ENCODE measurements at places on chromosomes 11 and 22.

DNA sequence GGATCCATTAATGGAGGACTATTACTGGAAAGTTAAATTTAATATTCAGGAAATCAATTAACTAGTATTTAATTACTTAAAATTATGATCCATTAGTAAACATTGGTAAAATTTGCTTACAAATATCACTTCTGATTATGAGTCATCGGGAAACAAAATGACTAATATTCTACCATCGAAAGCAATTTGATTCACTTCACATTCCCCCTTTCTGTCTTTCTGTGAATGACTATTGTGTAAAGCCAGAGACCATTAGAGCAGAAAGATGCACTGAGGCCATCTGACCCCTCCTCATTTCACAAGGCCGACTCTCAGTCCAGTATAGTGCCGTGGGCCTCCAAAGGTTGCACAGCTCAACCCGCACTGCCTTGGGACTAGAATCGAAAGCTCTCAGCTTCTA, 619.0 kb downstream of the OPCML start:
- DNase-seq: peak; percentile 11

DNA sequence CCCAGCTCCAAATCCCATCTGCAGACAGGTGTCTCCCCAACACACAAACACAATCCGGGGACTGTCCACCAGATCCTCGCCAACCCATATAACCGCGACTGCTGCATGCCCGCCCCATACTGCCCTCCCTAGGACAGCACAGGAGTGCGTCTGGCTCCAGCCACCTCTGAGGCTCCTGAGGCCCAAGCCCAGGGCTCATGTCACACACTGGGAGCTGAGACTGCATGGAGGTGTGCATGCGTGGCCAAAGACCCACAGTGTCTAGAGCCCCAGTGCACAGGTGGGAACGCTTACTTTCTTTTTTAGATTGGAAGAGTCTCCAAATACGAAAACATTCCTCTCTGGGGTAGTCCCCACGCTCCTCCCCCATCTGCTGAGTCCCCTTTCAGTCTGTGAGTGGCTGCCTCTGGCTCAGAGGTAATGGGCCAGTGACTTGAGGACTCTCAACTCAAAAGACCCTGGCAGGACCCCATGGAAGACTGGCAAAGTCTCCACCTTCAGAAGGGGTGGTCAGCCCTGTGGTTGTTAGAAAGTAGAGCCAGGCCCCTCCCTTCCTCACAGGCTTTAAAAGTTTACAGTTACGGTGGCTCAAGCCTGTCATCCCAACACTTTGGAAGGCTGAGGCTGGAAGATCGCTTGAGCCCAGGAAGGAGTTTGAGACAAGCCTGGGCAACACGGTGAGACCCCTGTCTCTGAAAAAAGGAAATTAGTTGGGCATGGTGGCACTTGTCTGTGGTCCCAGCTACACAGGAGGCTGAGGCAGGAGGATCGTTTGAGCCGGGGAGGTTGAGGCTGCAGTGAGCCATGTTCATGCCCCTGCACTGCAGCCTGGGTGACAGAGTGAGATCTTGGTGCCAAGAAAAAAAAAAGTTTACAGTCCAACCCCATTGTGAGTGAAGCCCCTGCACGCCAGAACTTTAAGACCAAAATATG, 2.3 kb downstream of the CBX7 start:
- no peak for DNase-seq

- no peak for DNase-seq
These were observed 19.2 kb upstream of the KDM2A start for GRCh38 chr11:67099831-67100324.

- no peak for DNase-seq
These were observed 627.5 kb downstream of the BUD13 start for GRCh38 chr11:116145187-116145865.

DNA sequence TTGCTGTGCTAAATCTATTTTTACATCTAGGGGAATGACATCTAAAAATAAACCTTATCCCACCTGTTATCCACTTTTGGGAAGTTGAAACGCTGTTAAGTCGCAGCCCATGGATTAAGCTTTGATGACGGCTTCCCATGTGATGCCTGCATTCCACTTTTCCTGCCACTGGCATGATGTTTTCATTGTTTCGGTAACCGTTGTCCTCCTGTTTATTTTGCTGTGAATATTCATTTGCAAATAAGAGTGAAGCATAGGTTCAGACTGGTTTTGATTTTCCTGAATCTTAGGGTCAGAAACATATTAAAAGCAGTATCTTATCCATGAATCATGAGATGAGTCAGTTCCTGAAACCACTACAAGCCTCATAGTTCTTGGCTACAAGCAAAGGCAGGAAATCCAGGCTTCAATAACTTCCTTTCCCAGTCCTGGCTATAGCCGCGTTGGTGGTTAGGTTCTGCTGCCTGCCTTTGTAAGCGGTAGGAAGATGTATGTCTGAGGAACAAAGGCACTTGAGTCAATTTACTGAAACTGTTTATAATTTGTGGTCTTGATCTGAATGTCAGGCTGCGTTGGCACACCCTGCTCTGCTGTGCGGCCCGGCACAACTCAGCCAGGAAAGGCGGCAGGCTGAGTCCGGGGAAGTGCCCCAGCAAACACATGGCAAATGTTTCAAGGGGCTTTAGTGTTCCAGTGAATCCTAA, 19.4 kb downstream of the TEAD1 start:
- DNase-seq: peak; percentile 41

DNA sequence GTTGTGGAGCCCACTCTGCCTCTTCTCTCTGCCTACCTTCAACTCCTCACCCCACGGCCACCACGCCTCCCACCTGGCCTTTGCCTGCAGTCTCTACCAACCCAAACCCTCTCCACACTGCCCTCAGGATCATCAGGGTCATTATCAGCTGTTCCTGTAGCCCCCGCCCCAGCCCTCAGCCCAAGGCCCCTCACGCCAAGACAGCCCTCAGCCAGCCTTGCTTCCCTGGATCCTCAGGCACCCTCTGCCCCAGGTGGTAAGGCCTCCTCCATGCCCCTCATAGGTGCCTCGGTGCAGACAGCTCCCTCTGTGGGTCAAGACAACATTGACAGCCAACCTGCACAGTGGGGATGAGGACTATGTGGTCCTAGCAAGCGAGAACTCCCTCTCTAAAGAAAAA, 1.7 kb downstream of the SBF1 start:
- peak; percentile 71 for DNase-seq

DNA sequence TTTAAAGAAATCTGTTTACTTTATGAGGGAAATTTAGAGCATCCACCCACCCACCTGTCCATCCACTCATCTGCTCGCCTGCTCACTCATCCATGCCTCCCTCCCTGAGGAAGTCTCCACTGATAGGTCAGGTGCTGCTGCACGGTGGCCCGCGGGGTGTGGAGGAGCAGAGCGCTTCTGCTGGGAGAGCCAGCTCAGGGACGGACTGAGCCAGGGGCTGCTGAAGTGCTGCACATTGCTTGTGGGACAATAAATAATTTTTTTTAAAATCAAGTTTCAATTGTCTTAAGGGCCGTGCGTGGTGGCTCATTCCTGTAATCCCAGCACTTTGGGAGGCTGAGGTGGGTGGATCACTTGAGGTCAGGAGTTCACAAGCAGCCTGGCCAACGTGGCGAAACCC, 148.9 kb downstream of the TBC1D22A start:
- DNase-seq: no peak

- no peak for DNase-seq
These were observed 80.3 kb downstream of the ALX4 start for GRCh38 chr11:44229624-44230023.

DNA sequence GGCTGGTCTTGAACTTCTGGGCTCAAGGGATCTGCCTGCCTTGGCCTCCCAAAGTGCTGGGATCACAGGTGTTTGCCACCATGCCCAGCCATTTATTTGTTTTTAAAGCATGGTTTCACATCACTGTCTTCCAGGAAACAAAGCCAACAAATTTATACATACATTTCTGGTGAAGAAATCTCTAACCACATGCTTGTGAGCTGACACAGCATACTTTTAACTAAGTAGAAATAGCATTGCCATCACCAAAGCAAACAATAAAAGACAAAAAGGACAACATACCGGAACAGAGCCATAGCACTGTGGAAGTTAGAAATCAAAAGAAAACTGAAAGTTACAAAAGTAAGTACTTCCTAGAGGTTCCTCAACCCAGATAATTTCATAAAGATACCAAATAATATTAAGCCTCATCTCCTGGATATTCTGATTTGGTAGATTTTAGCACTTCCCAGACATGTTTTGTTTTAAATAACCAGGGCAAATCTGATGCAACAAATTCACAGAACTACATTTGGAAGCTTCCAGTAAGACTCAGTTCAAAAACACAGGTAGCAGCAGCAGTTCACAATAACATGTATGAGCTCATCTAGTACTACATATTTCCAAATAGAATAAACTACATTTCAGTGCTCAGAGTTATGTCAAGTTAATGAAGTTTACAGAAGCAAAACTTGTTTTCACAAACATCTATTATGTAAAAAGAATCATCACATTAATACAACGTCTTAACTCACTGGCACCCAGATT, 70.6 kb downstream of the RRAS2 start:
- peak; percentile 16 for DNase-seq

- no peak for DNase-seq
These were observed 100.6 kb downstream of the WNT7B start for GRCh38 chr22:45876136-45877035.

DNA sequence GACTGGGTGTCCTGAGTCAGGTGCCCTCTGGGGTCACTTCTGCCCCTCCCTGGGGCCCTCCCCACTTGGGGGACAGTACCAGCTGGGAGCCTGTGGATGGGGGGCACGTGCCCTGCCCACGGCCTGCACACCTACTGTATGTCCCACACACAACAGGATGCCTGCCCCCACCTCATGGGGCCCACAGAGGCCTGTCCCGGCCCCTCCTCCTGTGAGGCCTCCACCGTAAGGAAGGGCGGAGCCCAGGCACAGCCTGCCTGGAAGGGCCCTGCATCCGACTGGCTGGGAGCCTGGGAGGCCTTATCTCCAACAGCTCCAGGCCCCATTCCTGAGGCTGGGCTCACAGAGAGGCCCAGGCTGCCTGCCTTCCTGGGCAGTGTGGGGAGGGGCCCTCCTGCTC, 47.8 kb downstream of the BRSK2 start:
- no peak for DNase-seq

GRCh38 chr11:117734601-117735024, 62.4 kb downstream of the DSCAML1 start:
- DNase-seq: no peak

- peak; percentile 65 for DNase-seq
These were observed 4.5 kb downstream of the GSTT2 start for GRCh38 chr22:23984430-23984829.

DNA sequence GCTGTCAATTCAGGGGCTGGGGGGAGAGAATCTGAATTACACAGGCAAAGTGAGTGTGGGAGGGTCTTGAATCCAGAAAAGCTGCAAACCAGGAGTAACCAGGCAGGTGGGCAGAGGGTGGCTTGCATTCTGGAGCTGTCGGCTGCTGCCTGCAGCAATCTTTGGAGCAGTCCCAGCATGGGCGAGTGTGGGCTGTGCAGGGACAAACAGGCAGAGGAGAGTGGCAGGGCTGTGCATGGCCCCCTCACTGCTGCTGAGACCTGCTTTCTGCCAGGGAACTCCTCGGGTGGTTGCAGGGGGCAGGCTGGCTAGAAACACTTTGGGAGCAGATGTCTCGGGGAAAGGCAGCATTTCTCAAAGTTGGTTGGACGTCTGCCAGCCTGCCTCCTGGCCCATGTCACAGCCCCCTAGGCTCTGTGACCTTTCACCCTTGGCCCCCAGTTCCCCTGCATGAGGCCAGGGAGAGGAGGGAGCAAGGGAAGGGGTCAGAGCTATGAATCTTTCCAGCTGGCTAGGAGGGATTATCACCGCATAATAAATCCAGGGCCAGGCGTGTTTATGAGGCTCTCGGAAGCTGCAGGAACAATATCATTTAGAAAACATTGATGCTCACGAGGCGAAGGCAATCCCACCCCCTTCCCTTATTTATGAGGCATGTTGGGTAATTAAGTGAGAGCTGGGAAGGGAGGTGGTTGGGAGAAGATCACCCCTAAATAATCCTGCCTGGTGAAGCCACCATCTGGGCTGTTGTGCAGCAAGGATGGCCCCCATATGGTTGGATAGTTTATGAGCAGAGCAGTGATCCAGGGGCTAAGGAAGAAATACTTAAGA, 212.3 kb upstream of the NCAM1 start:
- DNase-seq: no peak

- no peak for DNase-seq
These were observed 63.7 kb downstream of the CYTH4 start for GRCh38 chr22:37345863-37346504.

DNA sequence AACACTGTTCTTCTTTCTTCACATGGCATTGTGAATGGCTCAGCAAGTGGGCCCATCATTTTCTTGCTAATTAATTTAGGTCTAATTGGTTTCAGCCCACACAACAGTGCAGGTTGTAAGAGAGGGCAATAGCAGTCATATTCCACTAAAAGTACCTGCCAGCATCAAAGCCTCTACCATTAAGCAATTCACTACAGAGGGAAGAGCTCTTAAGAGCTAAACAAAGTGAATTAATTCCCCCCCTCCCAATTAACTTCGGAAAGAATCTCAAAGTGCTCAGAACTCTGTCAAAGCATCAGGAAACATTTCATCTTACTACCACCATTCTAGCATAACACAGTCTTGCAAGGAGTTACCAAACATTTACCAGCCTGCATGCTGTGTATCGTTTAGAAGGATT, 133.9 kb upstream of the UBASH3B start:
- DNase-seq: no peak

DNA sequence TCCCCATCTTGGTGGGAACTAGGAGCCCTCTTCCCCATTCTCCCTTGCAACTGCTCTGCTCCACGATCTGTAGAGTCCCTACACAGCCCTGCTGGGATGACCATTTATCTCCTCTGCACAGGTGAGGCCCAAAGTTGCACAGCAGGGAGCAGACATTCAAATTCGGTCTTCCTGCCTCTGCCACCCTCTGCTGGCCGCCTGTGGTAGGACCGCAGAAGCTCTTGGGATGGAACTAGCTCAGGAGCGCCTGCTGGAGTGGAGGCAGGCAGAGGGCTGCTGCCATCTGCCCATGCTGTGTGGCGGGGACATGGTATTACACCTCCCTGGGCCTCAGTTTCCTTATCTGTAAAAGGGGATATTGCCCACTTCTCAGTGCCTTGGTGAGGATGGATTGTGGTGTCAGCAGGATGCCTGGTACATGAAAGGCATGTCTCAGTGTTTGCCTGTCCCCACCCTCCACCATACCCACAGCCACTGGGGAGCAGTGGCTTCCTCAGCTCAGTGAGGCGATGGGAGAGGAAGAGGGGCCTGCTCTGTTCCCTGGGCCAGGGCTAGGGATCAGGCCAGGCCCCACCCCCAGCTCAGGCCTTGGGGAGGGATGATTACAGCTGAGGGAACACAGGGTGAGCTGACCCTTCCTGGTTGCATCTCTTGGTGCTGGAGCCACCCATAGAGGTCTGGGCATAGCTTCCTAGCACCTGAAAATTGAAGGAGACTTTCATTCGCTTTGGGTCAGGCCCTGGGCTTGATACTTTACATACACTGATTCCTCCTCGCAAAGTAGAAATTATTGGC, 11.3 kb upstream of the OMP start:
- peak; percentile 78 for DNase-seq

DNA sequence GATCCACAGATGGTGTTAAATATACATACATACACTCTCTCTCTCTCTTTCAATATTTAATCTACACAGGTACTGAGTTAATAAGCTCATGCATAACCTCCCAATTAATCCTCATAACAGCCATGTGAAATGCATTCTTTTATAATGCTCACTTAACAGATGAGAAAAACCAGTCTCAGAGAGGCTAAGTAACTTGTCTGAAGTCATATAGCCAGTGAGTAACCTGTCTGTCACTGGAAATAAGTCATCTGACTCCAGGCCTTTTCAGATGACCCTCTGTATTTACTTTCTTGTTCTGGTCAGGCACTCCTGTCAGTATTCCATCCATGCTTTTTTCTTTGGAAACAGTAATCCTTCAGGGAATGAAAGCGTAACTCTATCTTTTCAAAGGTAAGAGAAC, 594.0 kb upstream of the TENM4 start:
- no peak for DNase-seq

Data from activated CD4-positive, alpha-beta T cell treated with anti-CD3 and anti-CD28 coated beads, Interleukin-2, amount 50 U/mL, for 16 hours (primary cell).